Pancreas (tissue), 10 donors: ENCODE measurements at places on chromosomes 3 and 15.
A peak's percentile ranks its signal among the peaks of the same experiment; 100 is the strongest.

DNA sequence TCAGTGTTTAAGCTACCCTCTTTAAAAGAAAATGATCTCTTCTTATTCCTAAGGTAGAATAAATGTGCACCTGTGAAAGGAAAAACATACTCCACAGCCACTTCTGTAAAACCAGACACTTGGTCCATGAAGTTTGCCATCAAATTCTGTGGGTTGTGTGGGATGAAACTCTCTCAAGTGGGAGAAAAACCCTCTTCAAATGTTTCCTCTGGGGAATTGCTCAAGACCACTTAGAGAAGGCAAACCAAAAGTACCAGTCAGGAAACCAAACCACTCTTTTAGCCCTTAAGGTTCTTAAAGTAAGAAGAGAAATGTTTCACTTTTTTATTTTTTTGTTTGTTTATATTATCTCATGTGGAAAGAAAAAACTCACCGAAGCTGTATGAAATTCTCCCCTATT is 1.2 kb downstream of the COL8A1 start:
- DNase-seq: no peak

- no peak for DNase-seq
These were observed 446.8 kb downstream of the CHL1 start for GRCh38 chr3:643376-643775.

GRCh38 chr3:10581716-10582115 is 76.3 kb upstream of the ATP2B2 start:
- no peak for DNase-seq

DNA sequence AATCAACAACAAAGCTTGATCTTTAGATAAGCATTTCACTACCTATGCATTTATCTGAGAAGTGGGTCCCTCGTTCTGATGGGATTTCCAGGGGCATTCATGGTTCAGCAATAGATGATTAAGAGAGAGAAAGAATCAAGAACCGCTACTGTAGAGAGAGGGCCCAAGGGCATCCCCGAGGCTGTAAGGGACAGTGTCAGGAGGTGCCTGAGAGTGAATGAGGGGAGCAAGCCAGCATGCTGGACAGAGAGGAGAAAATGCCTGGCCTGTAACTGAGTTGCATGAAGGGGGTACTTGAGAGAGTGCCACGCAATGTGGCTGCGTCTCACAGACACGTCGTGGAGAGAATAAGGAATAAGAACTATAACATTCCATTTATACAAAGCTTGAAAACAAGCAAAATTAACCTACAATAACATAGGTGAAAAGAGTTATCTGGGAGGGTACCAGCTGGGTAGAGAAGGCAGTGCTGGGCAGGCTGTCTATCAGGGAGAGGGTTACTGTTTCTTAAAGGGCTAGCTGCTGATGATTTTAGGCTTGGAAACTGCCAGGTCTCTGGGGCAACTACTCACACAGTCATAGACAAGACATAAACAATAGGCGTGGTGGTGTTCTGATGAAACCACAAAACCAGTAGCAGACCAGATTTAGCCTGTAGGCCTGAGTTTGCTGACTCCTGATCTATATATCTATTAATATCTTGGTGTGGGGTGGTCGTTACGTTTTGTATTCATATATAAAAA is 374.6 kb upstream of the CFAP20DC start:
- DNase-seq: no peak

- DNase-seq: no peak
These were observed 65.6 kb upstream of the PLXNA1 start for GRCh38 chr3:126917232-126917804.

GRCh38 chr3:146339349-146339748 is 88.4 kb upstream of the PLSCR4 start:
- DNase-seq: no peak

GRCh38 chr3:129312671-129313414 is 34.2 kb downstream of the HMCES start:
- peak; percentile 14 for DNase-seq

GRCh38 chr3:38141952-38142273 is 3.5 kb downstream of the MYD88 start:
- no peak for DNase-seq

DNA sequence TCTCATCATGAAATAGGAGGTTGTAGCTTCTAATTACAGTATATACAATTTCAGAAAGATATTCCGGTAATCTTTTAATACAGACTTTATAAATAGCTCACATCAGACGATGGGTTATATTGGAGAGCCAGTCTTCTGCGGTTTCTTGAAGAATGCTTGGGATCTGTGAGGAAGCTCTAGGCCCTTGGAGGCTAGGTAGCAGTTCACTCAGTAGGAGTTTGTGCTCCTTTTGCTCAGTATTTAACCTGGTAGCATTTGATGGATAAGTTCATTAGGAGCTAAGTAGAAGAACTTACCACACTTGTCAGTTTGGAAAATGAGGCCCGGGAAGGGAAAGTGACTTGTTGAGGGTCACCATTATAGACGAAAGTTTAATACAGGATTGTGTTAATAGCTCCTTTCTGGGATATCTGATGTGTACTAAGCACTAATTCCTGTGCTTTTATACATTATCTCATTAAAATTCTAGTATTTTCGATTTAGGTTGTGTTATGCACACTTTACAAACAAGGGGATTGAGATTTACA is 2.8 kb downstream of the FNDC3B start:
- no peak for DNase-seq

DNA sequence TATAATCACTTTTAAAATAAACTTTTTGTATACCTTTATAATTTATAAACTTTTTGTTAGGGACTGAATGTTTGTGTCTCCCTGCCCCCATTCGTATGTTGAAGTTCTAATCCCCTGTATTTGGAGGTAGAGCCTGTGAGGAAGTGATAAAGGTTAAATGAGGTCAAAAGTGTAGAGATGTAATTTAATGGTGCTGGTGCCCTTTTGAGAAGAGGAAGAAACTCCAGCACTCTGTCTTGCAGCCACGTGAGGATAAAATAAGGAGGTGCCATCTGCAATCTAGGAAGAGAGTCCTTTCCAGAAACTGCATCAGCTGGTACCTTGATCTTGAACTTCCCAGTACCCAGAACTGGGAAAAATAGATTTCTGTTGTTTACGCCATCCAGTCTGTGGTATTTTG is 106.1 kb upstream of the RGMA start:
- DNase-seq: no peak

DNA sequence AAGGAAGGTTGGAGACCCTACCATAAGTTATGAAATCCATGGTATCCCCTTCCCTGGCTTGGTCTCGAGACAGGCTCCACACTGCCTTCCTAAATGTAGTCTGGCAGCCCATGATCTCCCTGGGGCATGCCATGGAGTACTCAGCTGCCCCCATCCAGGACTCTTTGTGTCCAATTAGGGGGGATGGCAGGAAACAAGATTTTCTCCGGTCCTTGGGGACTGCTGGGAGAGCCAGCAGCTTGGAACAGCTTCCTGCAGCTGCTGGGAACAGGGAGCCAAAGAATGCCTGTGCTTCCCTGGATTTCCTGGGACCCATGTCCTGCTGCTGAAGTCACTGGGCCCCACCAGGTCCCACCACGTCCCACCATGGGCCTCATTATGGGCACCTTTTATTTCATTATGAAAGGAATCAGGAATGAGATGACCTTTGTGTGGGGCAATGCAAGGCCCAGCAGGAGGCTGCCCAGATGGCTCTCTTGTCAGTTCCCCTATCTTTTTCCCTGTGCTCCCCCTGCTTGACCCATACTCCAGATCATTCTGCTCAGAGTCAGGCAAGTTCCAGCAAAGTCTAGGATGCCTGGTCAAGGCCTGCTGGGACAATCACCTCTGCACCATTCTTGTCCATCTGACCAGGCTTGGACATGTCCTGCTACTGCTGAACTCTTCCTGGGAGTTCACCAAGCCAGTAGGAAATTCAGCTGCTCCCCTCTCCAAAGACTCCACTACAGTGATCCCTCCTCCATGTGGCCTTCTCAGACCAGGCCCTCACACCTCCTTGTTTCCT is 15.0 kb upstream of the DAG1 start:
- DNase-seq: no peak

DNA sequence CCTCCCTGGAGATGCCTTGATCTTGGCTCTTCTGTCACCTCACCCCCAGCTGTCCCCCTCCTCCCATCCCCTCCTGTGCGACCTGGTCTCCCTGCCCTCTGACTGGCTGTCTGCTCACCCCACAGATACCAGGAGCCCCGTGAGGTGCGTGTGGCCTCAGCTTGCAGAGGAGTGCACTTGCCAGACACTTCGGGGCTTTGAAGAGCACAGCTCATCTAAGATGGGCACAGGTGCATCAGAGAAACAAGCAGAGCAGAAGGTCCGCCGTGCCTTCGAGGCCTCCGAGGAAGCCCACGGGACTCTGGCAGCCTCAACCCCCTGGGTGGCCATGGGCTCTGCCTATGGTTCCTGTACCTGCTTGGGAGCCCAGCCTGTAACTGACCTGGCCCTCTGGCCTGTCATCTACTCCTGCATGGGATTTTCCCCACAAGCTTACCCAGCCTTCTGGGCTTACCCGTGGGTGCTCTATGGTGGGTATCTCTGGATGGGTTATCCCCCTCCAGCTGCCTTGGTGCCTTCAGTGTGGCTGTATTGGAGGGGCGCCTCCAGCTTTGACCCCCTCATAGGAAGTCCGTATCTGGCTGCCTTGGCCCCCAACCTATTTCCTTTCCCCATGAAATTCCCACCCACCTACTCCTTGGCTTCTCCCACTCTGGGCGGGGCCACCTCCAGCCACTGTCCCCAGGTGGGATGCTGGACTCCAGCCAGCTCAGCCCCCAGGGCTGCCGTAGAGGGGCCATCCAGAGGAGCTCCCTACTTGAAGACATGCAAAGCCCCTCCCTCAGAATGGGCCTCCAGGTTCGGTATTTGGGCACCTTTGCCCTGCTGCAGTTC is 3.8 kb downstream of the PRR23E start:
- no peak for DNase-seq

DNA sequence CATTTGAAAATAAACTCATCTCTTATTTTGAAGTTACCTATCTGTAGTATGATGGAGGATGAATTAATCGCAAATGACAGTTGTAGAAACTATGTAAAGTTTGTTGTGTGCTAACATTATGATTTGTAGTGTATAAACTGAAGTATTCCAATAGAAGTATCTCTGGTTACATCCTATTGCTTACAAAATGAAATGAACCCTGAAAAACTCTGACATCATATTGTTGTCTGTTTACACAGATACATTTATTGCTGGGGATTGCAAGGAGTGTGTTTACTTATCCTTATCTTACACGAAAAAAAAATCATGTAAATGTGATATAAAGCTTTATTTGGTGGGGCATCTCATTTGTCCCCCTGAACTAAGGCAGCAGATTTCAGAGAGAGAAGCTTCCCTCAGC is 2.6 kb upstream of the ABHD10 start:
- no peak for DNase-seq

DNA sequence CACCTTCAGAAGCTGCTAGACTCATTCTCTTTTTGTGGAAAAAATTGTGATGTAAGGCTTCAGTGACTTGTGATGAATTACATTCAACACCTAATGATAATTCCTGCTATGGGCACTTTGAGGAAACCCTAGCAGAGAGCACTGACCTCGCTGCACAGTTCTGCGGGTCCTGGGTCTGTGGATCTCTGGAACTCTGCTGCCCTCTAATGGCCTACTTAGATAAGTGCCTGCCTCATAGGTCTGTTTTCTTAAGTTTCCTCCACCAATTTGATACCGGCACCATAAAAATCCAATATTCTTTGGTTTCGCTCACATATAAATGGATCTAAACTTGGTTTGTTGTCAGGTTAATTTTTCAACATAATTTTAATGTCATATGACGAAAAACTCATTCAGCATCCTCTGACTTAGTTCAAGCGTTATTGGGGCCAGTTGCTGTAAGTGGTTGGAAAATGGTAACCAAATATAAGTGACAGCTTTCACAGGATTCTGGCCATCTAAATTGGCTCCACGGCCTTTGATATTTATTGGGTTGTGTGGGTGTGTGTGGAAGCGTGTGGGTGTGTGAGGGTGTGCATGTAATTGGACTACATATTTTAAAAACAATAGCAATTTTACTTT is 10.4 kb downstream of the SLITRK3 start:
- DNase-seq: no peak

DNA sequence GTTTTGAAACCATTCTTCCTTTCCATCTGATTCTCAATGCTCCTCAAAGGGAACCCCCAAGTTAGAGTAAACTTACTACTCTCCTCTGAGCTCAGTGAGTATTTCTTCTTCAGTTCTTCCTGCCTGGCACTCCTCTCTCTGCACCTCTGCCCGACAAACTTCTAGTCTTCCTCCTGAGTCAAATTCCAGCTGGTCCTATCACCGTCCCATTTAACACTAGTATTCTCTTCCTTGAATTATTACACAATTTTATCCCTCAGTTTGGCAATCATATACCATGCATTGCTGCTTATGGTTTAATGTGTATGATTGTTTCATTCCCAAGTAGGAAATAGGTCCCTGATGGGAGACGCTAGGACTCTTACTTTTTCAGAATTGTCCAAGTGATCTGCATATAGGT is 279.7 kb downstream of the MECOM start:
- DNase-seq: no peak

DNA sequence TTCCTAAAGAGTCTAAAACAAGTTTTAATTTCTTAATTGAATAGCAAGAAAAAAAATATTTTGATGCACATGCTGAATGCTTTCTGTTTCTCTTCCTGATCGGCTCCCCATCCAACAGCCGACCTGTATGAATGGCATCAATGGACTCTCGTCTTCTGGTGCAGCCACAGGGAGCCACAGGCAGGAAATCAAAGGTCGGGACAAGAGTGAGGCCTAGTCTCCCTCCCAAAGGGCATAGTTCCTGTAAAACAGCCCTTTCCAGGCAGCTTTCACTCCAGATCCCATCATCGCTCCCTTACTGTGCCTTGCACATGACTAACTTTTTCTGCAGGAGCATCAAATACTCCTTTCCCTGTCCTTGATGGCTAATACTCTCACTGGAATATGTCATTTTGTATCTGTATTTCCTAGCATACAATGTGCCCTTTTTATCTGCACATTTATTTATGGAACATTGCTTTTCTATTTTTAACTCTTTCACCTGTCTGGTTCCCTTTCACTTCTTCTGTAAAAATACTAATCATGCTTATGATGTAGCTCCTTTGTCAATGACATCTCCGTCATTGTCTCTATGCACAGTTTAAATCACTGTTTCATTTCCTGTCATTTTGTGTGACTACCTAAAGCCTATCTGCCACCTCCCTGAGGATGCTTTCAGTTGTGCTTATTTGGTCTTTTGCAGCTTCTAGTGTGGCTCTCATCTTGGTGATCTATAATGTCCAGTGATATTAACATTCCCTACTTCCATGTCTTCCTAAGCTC is 326.2 kb downstream of the CTNNB1 start:
- DNase-seq: no peak

DNA sequence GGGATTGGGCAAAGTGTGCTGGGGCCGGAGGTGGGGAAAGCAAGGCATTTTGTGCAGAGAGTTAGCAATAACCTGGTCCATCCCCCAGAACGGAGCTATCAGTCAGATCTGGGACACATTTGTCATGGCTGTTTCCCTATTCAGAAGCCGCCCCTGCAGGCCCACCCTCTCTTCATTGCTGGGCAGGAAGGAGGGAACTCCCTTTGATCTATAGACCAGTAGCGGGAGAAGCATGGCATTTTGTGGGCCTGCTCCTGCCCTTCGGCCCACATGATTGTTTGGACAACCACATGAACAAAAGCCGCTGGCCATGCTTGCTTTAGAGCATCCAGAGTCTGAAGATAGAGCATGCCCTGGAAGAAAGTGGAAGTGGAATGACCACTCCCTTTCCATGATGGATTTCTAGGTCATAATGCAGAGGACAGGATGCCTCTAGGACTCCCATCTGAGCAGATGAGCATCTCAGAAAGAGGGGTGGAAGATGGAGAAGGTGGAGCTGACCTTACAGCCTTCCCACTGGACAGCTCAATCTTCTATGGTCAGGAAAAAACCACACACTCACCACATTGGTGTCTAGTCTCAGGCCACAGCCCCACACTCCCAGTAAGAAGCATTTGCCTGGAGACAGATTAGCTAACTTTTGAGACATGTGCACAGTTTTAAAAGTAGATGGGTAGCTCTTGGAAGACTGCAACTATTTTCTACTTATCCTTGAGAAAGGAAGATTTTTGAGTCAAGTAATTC is 11.9 kb upstream of the LRTM1 start:
- DNase-seq: no peak
